ENCODE measurements at places on chromosomes 7 and 10.

DNA sequence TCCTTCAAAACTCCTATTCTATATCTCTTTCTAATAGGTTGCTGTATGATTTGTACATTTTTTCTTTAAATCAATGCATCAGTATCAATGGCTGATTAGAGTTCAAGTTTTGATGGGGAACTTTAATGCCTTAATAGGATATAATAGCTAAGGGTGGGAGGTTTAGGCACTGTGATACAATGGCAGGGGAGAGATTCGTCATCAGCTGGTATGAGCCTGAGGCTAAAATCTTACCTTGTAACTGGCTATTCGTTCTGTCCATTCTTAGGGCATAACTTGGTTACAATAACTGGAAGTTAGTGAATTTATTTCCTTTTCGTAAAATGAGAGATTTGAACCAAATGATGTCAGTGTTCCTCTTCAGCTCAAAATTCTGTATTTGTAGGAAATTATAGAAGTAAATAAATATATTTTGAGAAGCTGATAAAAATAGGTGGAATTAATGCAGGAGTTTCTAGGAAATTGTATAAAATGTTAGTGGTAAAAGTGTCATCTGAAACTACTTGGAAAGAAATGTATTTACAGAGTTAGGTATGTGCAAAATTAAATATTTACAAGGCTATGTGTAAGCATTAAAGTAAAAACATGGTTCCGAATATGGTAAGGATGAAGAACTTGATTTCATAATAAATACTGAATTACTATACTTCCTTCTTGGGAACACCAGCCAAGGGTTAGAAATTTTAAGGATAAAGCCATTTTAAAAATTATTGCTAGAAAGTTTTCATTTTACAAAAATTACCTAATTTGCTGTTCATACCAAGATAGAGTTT is 27.5 kb upstream of the NAMPT start:
- no peak for DNase-seq

DNA sequence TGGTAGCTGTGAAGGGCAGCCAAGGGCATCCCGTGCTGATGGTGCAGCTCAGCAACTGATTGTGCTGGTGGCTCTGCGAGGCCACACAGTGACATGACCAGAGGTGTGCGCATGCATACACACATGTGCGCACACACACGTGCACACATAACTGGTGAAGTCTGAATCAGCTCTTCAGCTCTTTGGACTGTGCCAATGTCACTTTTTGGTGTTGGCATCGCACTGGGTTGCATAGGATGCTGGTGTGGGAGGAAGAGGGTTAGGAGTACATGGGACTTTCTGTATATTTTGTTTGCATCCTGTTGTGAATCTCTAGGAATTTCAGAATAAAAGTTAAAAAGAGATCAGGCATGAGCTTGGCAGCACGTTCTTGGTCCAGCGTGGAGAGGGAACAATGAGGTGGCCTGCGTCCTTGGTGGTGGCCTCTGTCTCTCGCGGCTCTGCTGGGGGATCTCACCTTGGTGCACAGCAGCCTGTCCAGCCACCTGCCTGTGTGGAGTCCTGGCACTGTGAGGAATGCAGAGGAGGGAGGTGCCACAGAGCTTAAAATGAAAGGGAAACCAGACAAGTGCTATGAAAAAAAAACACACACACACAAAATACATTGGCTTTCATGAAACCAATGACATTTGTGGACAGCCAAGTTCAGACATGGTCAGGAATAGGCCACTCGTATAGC is 124.0 kb downstream of the TRRAP start:
- DNase-seq, result no peak

DNA sequence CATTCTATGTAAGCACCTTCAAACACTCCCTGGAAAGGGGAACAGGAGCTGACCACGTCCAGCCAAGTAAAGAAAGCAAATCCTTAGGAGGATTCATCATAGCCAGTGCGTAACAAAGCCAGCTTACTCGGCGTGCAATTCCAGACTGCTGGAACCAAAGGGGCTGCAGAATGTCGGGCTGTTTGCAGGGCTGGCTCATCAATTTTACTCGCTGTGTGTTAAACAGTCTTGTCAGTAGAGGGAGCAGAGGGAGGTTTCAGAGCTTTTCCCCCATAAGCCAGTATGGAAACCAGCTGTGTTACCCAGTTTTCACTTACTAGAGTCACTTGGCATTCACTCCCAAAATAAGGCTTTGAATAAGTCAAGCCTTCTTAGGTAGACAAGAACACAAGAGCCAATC is 127.1 kb downstream of the KMT2E start:
- DNase-seq, result no peak

DNA sequence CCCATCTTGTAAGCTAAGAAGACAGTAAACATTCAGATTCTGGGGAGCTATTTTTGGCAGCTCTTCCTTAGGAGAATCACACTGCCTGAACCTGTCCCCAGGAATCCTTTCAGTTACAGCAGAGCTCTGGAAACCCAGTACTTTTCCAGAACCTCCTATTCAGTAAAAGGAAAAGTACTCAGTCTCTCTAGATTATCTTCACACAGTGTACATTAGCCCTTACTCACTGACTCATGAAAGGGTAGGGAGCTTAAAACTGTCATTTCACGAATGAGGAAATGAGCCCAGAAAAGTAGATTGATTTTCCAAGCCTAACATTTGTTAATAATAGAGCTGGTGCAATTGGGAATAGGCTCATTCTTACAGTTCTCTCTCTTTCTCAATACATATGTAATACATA is 3.9 kb upstream of the CNNM1 start:
- DNase-seq, result no peak

DNA sequence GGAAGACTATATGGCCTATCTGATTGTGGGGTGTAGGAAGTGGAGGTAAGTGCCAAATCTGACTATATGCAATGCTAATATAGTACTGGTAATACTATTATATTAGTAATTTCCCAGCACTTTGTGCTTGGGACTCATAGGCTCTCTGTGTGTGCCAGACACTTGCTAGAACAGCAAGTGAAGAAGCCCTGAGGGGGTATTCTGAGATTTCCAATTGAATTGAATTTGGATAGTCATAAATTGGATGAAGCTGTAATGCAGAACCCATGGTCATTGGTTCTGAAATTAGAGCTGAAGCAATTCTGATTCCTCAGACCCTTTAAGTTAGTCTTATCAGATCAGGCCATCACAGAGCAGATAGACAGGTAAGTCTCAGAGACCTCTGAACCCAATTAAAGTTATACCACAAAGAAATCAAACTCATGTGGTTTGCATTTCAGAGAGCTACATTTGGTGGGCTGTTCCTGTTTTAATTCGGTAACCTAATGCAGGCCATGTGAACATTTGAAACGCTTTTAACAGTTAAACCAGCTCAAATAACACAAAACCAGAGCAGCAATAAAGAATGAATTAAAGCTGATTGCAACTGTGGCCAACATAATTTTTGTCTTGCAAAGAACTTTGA is 179.5 kb downstream of the CREB5 start:
- DNase-seq, result no peak

DNA sequence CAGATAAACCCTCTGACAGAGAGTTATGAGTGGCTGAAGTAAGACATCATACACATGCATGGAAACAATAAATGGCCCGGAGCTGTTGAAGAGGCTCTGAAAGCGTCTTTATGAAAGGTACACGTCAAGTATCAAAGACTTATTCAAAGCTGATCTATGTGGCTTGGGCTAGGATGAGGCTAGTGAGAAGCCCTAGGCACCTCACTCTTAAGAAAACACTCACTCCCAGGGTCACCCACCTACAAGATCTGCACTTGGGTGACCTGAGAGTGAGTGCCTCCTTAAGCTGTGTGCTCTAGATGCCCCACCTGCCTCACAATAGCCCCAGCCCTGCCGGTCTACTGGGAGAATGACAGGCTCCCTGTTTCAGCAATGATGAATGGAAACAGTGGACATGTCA is 1.1 kb upstream of the GIMAP1 start:
- no peak for DNase-seq

- no peak for DNase-seq
These were observed 27.4 kb downstream of the ASZ1 start for GRCh38 chr7:117399820-117400422.

DNA sequence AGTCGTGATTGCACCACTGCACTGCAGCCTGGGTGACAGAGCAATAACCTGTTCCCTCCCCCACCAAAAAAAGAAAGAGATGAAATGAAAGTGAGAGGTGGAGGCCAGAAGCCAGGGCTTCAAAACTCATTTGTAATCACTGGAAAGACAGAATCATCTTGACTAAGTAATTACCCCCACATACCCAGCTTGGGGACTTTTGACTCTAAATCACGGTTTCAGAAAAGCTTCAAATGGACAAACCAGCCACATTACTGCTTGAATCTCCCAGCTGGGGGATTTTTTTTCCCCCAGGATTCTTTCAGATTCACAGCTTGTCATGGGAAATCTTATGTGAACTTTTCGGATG is 361.0 kb downstream of the FRMD4A start:
- no peak for DNase-seq

DNA sequence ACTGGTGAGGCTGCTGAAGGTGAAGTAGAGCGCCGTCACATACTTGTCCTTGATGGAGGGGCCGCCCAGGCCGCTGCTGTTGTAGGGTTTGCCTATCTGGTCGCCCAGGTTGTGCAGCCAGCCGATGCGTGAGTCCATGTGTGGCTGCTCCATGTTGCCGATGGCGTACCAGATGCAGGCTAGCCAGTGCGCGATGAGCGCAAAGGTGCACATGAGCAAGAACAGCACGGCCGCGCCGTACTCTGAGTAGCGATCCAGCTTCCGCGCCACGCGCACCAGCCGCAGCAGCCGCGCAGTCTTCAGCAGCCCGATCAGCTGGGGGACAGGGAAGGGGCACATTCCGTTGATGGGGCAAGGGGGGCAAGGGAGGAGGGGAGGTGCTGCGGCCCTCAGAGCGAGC is 26.6 kb downstream of the KCNH2 start:
- peak; percentile 33 for DNase-seq

DNA sequence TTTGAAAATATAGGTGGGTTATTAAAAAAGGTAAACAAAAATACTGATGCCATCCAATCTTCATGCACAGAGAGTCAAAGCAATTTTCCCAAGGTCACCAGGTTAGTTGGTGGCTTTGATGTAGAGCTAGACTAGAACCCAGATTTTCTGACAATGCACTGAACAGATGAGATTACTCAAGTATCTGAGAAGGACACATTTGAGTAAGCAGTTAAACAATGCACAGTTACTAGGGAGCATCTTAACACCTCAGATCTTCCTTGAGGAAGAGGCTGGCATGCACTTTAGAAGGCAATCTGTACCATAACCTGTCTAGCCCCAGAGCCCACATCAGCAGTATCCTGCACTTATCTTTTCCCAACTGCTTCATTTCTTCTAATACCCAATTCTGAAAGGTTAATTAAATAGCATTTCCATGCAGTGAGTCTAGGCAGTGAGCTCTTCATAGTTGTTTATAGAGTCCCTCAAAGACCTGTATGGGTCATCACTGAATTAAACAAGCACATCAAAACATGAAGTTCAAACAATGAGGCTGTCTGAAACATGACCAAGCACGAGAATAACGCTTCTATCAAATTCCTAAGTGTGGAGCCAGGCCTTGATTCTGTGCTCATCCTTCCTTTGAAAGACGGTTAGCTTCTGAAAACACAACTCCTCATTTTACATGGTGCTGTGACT is 38.2 kb upstream of the ANK3 start:
- no peak for DNase-seq

DNA sequence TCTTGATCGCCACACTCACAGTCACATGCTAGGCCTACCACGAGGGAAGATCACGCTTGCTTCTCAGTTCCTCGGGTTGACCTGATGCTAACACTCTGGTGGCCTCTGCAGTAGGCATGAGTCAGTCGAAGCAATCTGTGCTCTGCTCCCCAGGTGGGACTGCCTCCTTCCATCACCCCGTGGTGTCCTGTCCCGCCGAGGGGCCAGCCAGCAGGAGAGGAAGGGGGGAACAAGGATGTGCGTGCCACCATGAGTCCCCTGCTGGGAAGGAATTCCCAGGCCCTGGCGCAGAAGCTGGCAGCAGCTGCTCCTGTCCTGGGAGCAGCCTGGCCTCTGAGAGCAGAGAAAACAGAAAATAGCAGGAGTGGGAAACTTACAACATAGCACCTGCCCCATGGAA is 695.0 kb upstream of the NRP1 start:
- DNase-seq, result no peak

DNA sequence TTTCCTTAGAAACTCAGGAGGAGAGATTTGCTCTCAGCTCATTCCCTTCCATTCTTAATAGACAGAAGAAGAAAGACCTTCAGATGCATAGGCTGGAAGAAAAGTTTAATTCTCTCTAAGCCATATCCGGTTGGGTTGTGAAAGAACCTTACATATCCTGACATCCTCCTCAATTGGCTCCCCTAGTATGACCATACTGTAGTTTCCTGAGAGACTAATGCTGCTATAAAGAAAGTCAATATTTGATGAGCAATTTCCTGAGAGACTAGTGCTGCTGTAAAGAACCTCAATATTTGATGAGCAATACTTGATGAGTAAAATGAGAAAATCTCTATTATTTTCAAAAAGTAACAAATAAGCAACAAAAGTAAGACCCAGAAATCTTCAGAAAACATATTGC is 888.5 kb upstream of the SORCS1 start:
- DNase-seq, result no peak

- DNase-seq, result no peak
These were observed 603.2 kb downstream of the LRMDA start for GRCh38 chr10:76034353-76035205.

GRCh38 chr10:10125676-10126075 is 892.0 kb upstream of the CELF2 start:
- no peak for DNase-seq

DNA sequence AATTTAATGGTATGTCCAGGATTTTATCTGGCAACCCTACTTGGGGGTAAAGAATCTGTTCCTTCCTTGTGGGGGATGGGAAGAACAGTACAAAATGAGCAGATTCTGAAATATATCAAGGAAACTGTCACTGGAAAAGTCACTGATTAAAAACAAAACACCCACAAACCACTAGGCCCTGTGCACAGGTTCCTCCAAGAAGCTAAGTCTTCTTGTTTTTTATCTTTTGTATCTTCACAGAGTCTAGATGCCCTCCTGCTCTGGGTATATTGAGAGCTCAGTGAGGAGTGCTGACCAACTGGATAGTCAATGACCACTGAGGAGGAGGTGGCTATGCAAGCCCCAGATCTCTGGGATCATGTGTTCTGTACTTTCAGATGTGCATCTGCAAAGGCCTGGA is 86.8 kb upstream of the ANKRD1 start:
- no peak for DNase-seq

DNA sequence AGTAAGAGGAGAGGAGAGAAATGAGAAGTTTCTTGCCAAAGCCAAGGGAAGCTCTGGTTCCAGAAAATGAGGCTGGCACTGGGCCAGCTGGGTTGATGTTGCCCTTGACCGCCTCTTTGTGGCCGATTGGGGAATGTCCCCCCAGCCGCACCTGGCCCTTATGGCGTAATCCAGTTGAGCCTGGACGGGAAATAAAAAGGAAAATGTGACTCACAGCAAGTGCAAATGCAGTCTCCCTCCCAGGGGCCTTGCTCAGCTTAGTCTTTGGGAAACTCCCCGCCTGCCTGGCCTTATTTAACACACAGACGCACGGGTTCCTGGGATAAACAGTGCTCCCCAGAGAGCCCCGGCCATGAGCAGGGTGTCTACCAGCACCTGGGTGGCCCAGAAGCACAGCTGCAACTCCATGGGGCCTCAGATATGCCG is 174.8 kb downstream of the KIAA1217 start:
- peak; percentile 97 for DNase-seq

- DNase-seq, result no peak
These were observed 144.4 kb downstream of the BUB3 start for GRCh38 chr10:123298583-123298982.

- no peak for DNase-seq
These were observed 37.1 kb downstream of the TRUB1 start for GRCh38 chr10:114975091-114975490.

GRCh38 chr7:101545441-101546190 is 83.5 kb downstream of the MYL10 start:
- DNase-seq, result peak; percentile 26
